ENCODE measurements at places on chromosomes 6 and 20.

DNA sequence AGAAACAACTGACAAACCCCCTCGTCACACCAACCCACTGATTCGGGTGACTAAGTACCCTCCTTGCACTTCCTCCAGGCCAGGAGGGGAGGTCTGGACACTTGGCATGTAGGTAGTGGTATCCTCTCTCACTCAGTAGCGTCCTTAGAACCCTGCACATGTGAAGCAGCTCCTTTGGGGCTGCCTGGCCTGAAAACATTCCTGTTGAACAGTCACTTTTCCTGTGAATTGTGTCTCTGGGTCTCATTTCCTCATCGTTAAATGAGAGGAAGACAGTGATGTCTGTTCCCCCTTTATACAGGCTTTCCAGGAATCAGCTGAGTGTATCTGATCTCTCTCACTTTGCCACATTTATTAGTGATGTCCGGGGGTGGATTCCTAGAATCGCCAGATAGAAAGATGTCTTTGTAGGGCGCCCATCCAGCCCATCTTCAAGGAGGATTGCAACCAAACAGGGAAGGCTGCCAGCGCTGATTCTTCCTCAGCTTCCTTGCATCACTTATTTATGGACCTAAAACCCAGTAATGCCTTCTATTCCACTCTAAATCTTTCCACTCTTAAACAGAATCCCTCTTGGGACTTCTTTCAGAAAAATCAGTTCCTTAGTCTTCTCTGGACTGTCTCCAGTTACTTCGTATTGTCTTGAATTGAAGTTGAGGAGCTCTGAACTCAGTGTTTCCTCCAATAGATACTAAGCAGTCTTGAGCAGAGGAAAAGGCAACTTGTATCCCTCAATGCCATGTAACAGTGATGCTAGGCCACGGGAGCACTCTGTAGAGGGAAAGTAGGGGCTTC, 9.4 kb upstream of the POPDC3 start:
- DNase-seq = no peak

GRCh38 chr20:54197621-54198604, 10.0 kb upstream of the PFDN4 start:
- DNase-seq = no peak

DNA sequence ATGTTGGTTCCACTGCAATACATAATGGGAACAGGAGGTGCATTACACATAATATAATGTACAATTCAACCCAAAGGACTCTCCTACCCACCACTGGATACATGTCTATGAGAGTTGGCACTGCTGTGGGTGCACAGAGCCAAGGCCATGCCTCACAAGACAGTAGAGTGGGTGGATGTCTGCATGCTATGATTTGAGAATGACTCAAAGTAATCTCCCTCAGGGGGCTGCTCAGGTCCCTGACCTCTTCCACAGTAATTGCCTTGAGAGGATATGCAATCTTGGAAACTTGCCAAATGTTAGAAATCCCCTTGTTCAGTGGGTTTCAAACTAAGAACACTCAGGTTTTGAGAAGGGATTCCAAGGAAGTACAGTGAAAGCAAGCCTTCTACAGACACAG, 79.0 kb downstream of the ANKEF1 start:
- DNase-seq = no peak

GRCh38 chr6:120228297-120228696, 878.7 kb upstream of the MAN1A1 start:
- no peak for DNase-seq

DNA sequence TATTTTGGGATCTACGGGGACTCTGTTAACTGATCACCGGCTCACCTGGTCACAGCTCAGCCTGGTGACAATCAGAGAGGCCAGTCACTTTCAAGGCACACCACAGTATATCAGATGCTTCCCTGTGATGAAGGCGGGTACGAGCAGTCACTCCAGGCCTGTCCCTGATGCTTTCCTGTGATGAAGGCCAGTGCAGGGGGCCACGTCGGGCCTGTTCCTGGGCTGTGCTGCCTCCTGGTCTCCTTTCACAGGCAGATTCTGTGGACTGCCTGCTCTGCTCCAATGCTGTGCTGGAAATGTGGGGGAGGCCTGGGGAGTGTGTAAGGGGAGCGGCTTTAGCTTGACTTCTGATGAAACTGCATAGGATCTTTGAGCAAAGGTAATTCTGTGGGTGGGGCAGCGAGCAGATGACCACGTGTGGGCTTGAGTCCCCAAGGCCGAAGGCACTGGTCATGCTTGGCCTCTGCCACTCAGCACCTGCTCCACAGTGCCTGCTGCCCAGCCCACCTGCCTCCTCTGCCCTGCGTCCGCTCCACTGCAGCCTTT, 372.6 kb downstream of the TAF4 start:
- no peak for DNase-seq

GRCh38 chr20:47481330-47482216, 20.1 kb upstream of the NCOA3 start:
- DNase-seq = no peak

DNA sequence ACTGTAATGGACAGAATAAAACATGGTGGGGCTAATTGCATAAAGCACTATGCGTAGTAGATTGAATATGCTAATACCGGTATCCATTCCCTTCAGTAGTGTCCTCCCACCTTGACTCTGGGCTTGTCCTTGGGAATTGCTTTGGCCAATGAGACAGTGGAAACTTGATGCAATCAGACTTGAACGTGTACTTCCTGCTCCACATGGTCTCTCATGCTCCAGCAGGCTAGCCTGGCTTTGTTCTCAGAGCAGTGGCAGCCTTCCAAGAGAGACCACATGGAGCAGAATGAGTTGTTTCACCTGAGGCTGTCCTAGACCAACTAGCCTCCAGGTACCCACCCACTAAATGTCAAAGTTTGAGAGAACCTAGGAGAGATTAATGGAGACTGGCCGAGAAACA, 37.0 kb upstream of the BTBD3 start:
- DNase-seq = no peak

GRCh38 chr6:111750153-111750552, 123.1 kb downstream of the FYN start:
- no peak for DNase-seq

DNA sequence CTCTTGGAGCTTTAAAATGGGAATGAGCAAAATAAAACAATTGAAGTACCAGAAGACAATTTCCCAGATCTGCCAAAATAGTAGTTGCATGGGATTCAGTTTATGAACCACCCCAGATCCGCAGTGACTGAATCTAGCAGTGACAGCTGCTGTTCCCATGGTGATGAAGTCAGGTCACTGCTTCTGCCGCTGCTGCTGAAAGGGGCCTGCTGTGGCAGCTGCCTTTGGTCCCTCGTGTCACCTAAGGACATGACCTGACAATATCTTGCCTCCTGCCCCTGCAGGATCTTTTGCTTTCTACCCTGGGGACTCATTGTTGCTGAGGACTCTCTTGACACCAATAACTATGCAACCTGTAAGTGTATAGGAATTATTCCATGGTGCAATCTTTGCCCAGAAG, 34.3 kb upstream of the OGFRL1 start:
- peak; percentile 77 for DNase-seq

DNA sequence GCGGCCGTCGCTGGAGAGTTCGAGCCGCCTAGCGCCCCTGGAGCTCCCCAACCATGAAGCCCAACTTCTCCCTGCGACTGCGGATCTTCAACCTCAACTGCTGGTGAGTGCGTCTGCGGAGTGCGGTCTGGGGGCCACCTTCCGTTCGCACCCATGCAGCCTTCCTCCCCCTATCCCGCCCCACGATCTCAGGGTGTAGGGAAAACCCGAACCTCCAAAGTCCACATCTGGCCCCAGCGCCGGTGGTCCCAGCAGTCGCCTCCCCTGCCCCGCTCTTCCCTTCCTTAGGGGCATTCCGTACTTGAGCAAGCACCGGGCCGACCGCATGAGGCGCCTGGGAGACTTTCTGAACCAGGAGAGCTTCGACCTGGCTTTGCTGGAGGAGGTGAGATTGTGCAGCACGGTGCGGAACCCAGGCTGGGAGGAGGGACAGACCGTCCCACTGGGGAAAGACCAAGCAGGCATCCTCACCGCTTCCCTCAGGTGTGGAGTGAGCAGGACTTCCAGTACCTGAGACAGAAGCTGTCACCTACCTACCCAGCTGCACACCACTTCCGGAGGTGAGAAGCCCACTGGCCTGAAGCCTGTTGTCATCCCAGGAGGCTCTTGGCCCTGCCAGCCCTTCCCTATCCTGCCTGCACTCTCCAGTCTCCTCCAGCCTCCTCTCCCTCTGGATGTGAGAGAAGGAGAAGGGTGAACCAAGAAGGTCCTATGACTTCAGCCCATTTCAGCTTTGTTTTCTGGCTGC, 719 bp downstream of the SMPD2 start:
- DNase-seq = peak; percentile 65

GRCh38 chr6:107931894-107932293, 26.1 kb downstream of the SEC63 start:
- DNase-seq = no peak

GRCh38 chr6:46808806-46809205, 15.6 kb downstream of the MEP1A start:
- no peak for DNase-seq

GRCh38 chr20:40930561-40930960, 98.1 kb upstream of the TOP1 start:
- no peak for DNase-seq

DNA sequence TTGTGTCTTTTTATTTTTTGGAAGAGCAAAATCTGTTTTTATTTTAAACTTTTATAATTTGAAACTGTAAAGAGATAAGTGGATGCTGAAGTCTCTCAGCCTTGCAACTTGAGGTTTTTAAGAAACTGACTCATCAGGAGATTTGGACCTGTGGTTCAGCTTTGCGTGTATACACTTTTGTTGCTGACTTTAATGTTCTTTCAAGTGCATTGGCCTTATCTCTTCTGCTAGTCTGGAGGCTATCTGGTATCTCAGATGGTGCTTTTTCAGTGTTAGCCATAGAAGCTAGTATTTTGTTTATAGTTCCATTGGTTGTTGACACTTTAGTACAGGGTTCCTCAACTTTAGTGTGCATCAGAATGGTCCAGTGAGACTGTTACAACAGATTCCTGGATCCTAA, 504.0 kb upstream of the SPTLC3 start:
- no peak for DNase-seq

DNA sequence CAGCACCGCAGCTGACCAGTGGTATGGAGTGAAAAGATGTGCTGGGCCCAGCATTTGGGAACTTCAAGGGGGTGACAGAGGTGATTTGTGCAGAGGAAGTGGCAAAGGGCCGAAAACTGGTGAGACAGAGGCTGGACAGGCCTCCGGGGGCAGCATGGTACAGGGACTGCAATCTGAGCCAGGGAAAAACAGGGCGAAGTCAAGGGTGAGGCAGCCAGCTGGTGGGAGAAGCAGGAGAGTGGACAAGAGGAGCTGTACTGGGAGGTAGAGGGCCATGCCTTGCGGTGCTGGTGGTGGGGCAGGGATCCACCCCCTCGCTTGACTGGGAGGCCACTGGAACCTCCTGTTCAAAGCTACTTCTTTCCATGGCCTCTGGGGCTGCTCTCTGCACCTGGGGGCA, 7.3 kb upstream of the GFRA4 start:
- DNase-seq = peak; percentile 44

DNA sequence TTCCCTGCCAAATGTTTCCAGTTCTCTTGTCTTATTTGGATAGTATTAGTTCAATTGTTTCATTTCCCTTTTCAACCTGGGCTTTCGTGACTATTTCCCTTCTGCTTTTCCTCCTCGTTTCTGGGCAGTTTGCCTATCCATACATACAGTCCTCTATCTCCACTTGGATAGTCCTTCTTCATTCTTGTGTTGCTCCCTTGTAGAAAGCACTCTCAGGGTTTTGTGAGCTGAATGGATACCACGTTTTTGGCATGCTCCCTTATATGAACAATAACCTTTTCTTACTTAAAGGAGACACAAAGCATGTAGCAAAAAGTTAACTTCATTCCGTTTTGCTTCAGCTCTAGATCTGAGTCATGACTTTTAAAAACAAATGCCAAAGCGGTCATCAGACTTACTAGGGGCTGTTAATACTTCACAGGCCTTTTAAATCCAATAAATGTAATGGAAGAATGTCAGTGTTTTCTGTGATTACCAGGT, 16.6 kb downstream of the CRYBG1 start:
- no peak for DNase-seq

DNA sequence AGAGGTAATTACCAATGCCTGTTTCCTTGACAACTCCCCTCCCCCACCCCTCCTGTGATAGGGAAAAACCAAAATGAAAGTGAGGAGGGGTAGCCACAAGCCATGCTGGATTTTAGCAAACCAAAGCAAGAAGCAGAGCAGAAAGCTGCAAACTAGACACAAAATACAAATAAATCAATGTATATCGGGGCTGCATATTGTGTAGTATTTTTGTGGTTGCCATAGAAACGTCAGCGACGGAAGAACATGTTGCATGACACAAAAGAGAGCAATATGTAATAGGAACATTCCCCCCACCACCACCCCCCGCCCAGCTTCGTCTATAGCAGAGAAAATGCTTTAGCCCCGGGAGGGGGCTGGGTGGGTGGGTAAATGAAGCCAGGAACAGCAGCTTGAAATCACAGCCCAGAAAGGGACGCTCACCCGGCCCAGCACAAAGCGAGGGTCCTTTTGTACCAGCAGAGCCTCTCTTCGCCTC, 548 bp downstream of the AGPAT4 start:
- peak; percentile 36 for DNase-seq

DNA sequence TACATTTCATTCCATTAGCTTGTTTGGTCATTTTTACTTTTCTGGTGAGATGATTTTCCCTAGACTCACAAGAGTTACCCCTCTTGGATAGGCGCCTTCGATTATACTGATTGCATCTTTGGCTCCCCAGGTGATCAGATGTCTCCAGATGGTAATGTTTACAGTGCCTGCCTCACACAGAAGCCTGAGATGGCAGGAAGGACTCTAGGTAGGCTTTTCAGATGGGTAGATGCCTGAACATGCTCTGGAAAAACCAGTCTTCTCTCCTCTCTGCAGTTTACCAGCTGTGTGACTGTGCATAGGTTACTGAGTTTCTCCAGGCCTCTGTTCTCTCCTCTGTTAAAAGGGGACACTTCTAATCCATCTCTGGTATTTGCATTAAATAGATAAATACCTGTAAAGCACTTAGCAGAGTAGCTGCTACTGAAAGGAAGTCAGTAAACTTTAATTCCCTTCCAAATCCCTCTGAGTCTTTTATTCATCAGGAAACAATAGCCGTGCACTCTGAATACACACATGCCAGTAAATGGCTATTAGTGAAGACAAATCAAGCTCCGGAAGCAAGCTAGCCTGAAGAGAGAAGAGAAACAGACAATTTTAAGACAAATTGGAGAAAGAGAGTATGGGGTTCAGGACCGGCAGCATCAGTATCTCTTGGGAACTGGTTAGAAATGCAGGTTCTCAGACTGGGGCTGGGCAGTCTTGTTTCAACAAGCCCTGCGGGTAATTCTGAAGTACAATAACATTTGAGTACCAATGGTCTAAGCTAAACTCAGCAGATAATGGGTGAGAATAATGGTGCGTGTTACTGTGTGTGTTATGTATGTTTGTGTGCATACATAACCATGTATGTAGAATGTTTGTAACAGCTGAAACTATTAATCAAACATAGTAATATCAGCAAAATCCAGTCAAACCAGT, 139.4 kb downstream of the UST start:
- DNase-seq = peak; percentile 33

DNA sequence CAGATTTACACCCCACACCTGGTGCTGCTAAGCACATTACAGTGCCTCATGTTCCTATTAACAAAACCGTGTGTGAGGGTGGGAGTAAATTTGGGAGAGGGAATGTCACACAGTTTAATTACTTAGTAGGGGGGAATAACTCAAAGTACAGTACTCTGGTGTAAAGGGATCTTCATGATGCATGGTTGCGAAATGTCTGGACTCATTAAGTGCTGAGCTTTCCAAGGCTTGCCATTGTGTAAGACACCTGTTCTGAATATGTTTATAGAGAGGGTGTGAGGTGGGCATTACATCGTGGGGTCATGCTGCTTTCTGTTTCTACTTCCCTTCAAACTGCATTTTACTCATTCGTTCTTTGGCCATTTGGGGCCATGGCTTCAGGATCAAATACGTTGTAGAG, 181.2 kb downstream of the ADGRG6 start:
- DNase-seq = no peak

- DNase-seq = no peak
Measured at GRCh38 chr6:17892097-17892686, 95.2 kb downstream of the KIF13A start.
